ENCODE measurements at places on chromosomes 16 and 17. TPM values are rescaled to one million over a fixed set of nuclear protein-coding genes. Genes with fewer than 3 reads are reported as not detected.

DNA sequence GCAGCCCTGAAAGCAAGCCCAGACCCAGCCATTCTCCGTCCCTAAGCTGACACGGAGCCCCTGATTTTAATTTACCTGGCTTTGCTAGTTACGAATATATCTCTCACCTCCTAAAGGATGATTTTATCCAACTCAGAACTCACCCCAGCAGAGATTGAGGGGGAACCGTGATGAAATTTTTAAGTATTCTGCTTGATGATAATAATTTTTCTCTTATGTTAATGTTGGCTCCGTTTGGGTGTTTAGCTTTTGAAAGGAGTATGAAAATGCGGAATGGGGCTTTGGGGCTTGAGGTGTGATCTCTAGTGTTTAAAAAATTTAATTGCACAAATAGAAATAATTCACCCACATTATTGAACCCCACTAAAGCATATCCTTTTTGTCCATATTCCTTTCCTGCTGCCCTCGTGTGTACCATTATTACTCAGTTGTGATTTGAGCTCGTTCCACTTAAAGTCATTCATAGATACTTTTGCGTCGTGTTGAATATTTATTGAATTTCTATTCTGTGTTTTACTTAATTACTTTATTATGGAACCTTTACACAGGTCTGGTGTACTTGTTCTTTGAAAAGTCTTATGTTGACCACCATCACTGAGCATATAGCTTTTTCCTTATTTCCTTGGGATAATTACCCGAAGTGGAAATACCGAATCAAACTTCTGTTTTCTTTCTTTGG lies 775 bp downstream of the PRPSAP2 start:
- no peak for DNase-seq

DNA sequence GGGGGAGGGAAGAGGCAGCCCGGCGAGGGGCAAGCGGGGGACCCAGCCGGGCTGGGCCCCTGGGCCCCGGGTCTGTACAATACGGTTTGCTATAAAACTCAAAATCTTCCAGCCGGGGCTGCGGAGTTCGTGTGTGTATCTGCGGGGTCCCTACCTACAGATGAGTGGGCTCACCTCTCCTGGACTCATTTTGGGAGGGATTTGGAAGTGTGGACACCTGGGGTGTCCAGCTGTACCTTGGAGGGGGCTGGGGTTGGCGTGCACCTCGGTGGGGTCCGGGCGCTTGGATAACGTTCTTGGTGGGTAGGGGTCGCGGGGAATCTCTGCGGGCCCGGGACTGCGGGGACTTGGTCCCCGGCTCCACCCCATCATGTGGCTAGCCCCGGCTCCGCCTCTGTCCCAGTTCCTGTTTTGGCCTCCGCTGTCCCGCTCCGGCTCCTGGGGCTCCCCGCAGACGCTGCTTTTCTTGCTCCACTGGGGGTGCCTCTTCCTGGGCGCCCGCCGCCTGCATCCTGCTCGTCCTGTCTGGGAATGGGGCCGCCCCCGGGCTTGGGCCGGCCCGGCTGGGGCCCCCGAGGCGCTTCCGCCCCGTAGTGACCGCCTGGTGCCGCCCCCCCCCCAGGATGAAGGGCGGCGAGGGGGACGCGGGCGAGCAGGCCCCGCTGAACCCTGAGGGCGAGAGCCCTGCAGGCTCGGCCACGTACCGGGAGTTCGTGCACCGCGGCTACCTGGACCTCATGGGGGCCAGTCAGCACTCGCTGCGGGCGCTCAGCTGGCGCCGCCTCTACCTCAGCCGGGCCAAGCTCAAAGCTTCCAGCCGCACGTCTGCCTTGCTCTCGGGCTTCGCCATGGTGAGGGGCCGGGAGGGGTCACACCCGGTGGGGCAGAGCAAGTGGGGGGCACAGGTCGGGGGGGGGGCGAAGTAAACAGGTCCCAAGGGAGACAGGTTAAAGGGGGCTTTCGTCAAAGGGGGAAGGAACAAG lies at the start of gene ORAI3:
Gene ORAI3 (plus strand): TSS at position 402 of the 983 bp plus-strand sequence. CDS start 222 bp downstream, at position 624.
- peak; percentile 68 for DNase-seq

DNA sequence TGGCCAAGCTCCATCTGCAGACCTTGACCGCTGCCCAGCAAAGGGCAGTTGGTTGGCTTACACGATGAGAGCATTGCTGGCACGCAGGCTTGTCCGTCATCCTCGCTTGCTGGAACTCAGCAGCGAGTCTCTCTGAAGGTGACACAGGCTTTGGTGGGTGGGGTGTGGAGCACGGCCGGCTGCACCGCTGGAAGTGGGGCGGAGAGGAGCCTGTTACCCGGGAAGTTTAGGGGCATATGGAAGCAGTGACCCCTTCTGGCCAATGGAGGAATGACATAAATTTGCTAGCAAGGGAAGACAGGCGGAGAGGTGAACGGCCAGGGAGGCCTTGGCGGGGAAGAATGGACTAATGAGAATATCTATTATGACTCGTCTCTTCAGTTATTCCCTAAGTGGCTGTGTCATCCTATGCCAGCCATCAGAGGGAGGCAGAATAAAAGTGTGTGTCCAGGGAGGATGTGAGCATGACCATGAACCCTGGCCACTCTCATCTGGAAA lies 65.9 kb upstream of the SDK2 start:
- DNase-seq = peak; percentile 80

- no peak for DNase-seq
Observed at GRCh38 chr16:69724981-69725479, 1.3 kb downstream of the NQO1 start.

GRCh38 chr16:30902029-30902972 lies 5.9 kb downstream of the CTF1 start:
- peak; percentile 61 for DNase-seq

- DNase-seq = peak; percentile 46
Observed at GRCh38 chr16:73154063-73154870, 106.3 kb upstream of the ZFHX3 start.

DNA sequence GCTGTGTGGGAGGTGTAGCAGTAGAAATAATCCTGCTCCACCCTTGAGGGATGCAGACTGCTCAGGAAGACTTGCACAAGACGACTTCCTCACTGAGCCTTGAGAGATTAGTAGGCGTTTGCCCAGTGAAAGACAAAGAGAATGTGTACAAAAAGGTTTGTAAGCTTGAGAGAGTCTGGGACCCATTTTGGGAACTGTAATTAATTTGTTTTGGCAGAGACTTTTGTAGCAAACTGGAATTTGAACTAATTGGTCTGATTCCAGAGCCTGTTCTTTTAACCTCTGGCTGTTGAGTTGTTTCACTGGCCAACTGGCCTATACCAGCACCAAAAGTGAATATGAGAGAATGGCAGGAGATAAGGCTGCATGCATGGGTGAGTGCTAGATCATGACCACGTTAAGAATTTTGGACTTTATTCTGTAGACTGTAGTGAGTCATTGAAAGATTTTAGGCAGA lies 75.5 kb downstream of the AATF start:
- DNase-seq = no peak

GRCh38 chr17:50681263-50682200 lies 26.2 kb downstream of the ANKRD40 start:
- peak; percentile 61 for DNase-seq

DNA sequence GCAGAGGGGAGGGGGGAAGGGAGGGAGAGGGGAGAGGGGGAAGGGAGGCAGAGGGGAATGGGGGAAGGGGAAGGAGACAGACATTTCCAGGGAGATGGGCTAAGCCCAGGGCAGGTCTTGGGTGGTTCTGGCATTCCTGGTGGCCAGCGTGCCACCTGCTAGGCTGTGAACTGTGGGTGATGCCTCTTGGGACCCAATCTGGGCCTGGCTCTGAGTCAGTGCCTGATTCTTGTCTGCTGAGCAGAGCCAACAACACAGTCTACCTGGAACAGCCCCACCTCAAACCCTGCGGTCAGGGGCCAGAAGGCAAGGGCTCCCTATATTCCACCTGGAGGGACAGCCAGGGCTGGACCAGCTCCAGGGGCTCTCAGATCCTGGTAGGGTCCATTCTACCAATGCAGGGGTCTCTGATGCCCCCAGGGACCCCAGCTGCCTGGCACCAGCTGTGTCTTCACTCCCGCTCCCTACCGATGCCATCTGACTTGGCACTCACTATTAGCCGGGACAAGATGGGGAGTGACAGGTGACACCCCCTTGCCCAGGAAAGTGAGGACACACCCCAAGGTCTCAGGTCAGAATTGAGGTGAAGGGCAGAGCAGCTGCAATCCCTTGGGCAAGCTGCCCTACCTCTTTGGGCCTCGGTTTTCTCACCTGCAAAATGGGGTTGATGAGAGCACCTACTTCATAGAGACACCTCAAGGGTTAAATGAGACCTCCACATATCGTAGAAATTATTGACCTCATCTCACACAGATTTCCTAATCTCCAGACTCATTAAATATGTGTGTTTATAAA lies 87.2 kb downstream of the LITAF start:
- no peak for DNase-seq

DNA sequence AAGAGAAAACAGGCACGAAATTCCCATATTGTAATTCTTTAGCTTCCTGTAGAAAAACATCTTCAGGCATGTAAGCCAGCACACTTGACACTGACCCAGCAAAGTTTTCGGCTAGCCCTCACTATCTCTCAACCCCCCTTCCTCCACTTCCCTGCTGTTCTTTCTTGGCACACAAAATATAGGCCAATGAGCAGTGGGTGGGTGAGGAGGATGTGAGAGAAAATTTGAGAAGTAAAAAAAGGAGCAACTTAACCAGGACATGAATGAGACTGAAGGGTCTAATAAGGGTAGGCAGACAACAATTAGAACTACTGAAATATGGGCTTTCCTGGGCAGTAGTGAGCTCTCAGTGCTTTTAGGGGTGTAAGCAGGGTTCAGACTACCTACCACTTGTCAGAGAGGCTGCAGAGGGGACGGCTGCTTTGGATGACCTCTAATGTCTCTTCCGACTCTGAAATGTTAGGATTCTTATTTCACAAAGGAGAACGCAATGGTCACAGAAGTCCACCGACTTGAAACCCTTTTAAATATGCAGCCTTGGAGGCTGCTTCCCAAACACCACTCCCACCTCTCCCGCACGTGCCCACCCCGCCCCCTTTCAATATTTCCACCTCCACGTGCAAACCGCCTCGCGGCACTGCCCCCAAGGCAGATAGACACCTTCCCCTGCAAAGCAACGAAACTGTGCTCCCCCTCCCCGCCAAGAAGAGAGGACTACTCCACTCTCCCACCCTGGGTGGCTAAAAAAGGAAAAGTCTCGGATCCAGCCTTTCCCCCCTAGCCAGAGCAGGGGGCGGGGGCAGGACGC lies 889 bp downstream of the MBTD1 start:
- no peak for DNase-seq

DNA sequence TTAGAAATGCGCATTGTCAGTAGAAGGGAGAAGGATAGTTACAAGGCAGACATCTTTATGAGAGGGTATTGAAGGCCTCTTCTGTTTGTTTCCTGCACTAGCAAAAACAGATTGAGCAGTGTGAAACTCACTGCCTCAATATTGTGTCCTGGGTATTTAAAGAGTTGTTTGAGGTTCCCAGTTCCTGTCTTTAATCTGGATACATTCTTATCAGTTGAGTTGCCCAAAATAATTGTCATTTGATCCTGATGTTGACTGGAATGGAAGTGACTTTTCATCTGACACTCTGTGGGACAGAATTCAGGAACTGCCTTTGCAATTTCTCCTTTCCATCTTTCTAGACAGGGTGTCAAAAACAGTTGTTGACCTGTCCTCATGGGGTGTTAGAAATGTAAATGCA lies 1.7 kb downstream of the ATP6V0A1 start:
- DNase-seq = no peak

GRCh38 chr17:72249441-72249840 lies 128.6 kb downstream of the SOX9 start:
- peak; percentile 43 for DNase-seq

GRCh38 chr17:51933647-51934046 lies 224.9 kb downstream of the CA10 start:
- no peak for DNase-seq

GRCh38 chr16:84692451-84693214 lies 7.2 kb upstream of the USP10 start:
- no peak for DNase-seq

DNA sequence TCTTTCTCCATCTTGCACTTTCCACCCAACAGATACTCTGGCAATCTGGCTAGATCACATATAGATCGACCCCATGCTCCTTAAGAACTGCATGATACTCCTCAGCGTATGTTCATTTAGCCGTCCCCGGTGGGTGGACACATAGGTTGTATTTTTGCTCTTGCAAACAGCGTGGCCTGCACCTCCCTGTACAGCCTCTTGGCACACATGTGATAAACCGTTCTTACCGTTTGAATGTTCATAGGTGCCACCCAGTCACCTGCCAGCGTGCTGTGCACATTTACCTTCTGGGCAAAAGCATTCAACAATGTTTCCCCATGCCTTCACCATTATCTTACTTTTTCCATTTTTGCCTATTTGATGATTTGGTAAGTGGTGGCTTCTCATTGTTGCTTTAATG lies 6.2 kb downstream of the TNP2 start:
- DNase-seq = no peak

GRCh38 chr16:89123001-89123830 lies 29.6 kb downstream of the ACSF3 start:
- DNase-seq = no peak

DNA sequence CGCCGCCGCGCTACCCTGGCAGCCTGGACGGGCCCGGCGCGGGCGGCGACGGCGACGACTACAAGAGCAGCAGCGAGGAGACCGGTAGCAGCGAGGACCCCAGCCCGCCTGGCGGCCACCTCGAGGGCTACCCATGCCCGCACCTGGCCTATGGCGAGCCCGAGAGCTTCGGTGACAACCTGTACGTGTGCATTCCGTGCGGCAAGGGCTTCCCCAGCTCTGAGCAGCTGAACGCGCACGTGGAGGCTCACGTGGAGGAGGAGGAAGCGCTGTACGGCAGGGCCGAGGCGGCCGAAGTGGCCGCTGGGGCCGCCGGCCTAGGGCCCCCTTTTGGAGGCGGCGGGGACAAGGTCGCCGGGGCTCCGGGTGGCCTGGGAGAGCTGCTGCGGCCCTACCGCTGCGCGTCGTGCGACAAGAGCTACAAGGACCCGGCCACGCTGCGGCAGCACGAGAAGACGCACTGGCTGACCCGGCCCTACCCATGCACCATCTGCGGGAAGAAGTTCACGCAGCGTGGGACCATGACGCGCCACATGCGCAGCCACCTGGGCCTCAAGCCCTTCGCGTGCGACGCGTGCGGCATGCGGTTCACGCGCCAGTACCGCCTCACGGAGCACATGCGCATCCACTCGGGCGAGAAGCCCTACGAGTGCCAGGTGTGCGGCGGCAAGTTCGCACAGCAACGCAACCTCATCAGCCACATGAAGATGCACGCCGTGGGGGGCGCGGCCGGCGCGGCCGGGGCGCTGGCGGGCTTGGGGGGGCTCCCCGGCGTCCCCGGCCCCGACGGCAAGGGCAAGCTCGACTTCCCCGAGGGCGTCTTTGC lies 3.1 kb downstream of the HIC1 start:
- no peak for DNase-seq

- DNase-seq = no peak
Observed at GRCh38 chr17:32258383-32259140, 7.1 kb upstream of the RHBDL3 start.

GRCh38 chr16:89700649-89701424 lies 668 bp downstream of the SPATA2L start:
- DNase-seq = peak; percentile 65

- DNase-seq = no peak
Observed at GRCh38 chr16:70701036-70701435, 15.2 kb upstream of the MTSS2 start.

TMEM238L gene
- total RNA-seq = 7.5 TPM

TNFRSF17 gene
- total RNA-seq = 0.46 TPM

CCDC92B gene
- 0.14 TPM for total RNA-seq

SBK1 gene
- total RNA-seq = 0.89 TPM

TSPAN10 gene
- total RNA-seq = 1.6 TPM

EMC8 gene
- total RNA-seq = 21.4 TPM
